ENCODE measurements at places on chromosomes 4 and X.
A peak's percentile ranks its signal among the peaks of the same experiment; 100 is the strongest.

GRCh38 chrX:38514016-38514854 is 47.1 kb upstream of the TSPAN7 start:
- no peak for DNase-seq

GRCh38 chr4:7715271-7716009 is 224.2 kb downstream of the AFAP1 start:
- DNase-seq: no peak

GRCh38 chr4:177047851-177048174 is 255.1 kb upstream of the VEGFC start:
- no peak for DNase-seq

DNA sequence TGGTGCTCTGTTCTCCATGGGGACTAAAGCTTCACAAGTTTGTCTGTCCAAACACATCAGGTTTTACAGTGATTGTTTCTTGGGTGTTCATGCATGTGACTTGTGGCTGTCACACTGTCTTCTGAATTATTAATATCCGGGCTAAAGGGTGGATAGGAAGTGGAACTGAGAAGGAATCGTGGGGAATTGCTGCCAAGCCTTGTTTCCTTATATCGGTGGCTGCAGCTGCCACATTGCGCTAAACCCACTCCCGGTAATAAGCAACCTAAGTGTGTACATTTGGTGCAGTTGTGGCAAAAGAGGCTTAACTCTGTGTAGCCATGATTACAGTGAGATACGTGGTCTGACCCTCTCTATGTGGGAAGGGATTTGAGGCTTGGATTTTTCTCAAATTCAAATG is 30.7 kb downstream of the SEPTIN11 start:
- DNase-seq: no peak

DNA sequence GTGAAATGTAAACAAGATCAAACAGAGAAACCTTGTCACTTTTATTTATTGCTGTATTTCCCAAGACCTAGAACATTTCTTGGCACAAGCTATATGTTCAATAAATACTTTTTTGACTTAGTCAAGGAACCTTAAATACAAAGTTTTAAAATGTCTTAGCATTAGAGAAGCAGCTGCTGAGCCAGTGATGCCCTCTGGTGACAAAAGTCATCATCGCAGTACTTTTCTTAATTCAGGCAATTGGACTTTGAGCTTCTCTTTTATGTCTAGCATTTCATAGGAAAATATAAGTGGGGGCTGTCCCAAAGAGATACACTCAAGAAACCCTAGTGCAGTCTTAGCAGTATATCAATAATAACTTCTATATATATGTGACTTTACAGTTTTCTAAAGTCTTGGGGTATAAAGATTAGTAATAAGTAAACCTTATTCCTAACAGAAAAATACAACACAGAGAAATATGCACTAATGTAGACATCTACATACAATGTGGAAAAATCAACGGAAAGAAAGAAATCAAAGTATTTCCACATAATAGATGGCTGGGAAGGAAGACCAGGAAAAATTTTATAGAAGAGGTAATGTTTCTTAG is 118.4 kb downstream of the DTHD1 start:
- no peak for DNase-seq

DNA sequence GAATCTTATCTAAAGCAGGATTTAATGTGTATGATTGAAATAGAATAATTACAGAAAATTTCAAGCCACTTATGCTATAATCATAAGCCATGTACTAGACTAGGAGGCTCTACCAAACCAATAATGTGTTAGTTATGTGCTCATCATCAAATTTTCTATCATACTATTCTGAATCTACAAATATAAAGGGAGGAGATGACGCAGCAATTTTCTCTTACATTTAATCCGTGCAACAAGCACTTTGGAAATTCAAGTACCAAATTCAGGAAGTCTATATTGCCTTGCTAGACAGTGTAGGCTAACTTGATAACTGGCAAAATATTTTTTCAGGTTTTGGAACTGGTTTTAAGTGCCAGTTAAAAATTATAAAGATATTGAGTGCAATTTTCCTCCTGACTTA is 283.5 kb downstream of the C4orf33 start:
- DNase-seq: no peak

DNA sequence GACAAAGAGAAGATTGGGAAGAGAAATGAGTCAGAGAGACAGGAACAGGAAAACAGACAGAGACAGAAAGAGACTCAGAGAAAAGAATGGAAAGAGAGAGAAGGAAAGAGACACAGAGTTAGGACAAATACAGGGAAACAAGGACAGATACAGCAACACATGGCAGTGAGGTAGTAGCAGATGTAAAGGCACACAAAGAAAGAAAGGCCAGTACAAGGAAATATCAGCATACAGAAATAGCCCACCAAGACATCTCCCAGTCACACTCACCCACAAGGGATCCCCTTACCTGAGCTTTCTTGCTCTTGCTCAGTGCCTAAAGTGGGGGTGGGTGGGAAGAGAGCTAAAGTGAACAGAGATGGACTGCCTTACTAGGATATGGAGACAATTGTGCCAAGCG is 4.2 kb downstream of the GRIPAP1 start:
- no peak for DNase-seq

DNA sequence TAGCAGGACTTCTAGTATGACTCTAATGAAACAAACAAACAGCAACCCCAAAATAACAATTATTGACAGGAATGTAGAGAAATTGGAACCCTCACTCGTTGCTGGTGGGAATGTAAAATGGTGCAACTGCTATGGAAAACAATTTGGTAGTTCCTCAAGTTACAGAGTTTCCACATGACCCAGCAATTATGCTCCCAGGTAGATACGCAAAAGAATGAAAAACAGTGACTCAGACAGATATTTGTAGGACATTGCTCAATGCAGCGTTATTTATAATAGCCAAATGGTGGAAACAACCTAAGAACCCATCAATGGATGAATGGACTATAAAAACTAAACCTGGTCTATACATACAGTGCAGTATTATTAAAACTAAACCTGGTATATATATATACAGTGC is 646.1 kb upstream of the FRG1 start:
- DNase-seq: no peak

GRCh38 chr4:54041100-54041499 is 23.3 kb downstream of the CHIC2 start:
- DNase-seq: no peak

DNA sequence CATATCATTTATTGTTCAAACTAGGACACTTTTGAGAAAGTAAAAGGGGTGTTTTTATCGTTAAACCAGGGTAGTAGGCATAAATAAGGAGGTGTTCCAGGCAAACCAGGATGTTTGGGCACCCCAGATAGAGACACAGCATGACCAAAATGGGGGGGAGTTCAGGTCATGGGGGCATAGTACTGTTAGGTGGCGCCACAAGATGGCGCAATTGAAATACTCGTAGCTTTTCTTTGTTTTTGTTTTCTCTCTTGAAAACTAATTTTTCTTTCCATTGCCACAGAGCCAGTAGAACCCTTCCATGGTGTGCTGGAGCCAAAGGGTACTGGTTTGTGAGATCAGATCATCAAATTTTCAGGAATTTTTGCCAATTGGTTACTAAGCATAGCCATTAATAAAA is 283.4 kb downstream of the BCOR start:
- peak; percentile 0 for DNase-seq

DNA sequence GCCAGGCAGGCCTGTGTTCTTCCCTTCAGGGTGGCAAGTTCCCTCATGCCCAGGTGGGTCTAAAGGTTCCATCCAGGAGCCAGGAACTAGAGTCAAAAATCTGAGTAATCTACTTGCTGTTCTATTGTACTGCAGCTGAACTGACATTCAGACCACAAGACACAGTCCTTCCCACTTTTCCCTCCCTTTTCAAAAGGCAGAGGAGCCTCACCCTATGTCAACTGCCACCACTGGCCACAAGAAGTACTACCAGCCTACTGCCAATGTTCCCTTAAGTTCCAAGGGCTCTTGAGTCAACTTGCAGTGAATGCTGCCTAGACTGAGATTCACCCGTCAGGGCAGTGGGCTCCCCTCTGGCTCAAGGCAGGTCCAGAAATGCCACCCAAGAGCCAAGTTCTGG is 133.5 kb downstream of the FAM47B start:
- DNase-seq: no peak

DNA sequence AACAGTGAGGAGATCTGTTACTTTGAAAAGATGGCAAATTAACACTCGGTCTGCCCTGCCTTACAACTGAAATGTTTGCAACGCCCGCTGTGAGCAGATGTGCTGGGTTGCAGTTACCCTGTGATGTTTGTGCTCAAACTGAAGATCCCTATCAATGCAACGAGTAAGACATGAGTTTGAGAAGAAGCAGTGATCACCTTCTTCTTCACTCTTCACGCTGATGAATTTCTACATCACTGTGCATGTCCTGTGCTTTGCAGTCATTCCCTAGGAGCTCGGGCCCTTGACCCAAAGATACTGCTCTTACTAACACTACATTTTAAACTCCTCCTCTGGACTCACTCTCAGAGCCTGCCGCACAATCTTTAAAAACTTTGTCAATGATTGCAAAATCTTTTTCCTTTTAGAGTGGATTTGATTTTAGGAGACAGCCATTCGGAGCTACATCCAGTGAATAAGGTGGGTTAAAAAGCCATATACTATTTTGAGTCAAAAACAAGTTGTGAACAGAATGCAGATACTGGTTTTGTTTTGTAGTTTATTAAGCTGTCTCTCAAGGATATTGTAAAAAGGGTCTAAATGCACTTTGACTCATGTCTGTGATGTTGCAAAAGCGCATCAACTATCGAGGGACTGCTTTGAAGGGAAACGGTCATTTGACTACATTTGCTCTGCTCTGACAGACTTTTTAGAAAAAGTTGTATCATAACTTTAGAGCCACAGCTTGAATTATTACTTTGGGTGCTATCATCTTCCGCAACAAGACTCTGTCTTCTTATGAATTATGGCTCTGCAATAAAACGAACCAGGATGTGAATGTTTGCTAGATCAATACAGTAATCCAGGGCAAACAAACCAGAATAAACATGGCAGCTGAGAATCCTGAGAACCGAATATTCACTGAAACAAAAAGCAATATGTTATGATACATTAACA is 5.7 kb upstream of the RHOH start:
- DNase-seq: peak; percentile 4

GRCh38 chrX:40468033-40468846 is 112.5 kb upstream of the ATP6AP2 start:
- no peak for DNase-seq

- DNase-seq: no peak
These were observed 257.7 kb downstream of the ADAMTS3 start for GRCh38 chr4:72311291-72311690.

DNA sequence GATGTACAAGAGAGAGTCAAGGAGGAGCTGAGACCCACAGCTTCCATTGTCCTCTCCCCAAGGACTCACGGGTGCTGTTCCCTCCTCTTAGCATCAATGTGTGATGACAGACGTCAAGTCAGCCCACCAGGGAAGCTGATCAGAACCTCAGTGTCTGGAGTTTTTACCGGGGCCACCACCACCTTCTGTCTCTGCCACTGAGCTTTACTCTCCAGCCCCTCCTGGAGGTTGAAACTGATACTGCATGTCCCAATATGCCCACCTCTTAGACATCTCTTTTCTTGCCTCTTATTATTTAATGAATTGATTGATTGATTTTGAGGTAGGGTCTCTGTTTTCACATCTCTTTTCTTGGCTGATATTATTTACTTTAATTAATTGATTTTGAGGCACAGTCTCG is 10.3 kb upstream of the AKAP17A start:
- DNase-seq: no peak

Data from NCI-H1930 (cell line).